Hematopoietic multipotent progenitor cell treated with erythropoietin and hydrocortisone succinate and interleukin-3 and kit ligand, for 4 days (in vitro differentiated cells): ENCODE measurements at places on chromosomes 2 and 18.

- DNase-seq: peak; percentile 16
These were observed 403.3 kb downstream of the TXNL1 start for GRCh38 chr18:56235071-56235470.

- DNase-seq: no peak
These were observed 87.5 kb upstream of the SLC35G4 start for GRCh38 chr18:11521853-11522252.

- DNase-seq: no peak
These were observed 24.8 kb downstream of the BMPR2 start for GRCh38 chr2:202400941-202401340.

DNA sequence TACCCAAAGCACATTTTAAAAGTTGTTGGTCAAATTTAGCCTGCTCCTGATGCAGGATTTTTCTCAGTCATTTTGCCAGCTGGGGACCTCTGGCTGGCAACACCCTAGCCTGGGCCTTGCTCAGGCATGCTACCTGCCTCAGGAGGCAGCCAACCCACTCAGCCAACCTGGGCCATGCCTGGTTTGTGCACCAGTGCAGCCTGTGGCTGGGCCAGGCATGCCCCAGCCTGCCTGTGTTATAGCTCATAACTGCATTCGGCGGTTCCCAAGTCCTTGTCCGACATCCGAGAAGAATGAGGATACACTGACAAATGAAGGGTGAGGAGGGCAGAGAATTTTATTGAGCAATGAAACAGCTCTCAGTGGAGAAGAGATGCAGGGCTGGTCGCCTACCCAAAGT is 608.0 kb downstream of the SUCLG1 start:
- no peak for DNase-seq

- DNase-seq: peak; percentile 84
These were observed 29.3 kb downstream of the SERPINE2 start for GRCh38 chr2:224009605-224010315.

- DNase-seq: no peak
These were observed 201.8 kb downstream of the EPHA4 start for GRCh38 chr2:221370076-221370856.

DNA sequence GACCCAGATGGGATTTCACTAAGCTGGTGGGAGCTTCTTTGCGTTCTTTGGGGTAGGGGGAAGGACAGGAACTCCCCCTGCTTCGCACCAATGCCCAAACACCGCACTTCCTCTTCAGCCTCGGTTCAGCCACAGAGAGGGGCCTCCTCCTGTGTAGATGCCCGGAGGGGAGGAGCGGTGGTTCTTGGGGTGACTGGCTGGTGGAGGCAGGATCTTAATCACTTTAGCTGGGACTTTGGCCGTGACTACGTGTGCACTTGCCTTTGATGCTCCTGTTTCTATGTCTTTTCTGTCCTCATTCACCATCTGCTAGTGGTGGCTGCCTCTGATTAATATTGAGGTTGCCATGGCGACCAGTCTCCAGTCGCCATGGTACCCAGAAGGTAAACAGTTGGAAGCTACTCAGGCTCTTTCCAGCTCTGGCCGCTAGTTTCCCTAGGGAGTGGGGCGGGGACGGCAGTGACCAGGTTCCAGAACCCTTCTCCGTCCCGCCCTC is 1.9 kb downstream of the CNGA3 start:
- DNase-seq: peak; percentile 11

DNA sequence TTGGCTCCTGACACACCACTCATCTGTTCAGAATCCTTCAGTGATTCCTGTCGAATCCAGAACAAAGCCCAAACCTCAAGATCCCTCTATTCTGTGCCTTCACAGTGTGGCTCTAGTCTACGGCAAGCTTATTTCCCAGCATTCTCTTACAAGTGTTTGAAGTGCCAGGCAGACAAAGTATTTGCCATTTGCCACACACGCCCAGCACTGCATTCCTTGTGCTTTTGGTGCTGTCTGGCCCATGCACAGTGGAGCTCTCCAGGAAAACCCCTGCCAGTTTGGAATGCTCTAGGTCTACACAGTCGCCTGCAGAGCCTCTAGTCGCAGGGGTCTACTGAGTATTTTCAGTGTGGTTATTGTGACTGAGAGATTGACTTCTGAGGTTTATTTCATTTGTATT is 258.6 kb upstream of the RAB12 start:
- DNase-seq: no peak

GRCh38 chr2:99597616-99598015 is 107.8 kb upstream of the REV1 start:
- no peak for DNase-seq

DNA sequence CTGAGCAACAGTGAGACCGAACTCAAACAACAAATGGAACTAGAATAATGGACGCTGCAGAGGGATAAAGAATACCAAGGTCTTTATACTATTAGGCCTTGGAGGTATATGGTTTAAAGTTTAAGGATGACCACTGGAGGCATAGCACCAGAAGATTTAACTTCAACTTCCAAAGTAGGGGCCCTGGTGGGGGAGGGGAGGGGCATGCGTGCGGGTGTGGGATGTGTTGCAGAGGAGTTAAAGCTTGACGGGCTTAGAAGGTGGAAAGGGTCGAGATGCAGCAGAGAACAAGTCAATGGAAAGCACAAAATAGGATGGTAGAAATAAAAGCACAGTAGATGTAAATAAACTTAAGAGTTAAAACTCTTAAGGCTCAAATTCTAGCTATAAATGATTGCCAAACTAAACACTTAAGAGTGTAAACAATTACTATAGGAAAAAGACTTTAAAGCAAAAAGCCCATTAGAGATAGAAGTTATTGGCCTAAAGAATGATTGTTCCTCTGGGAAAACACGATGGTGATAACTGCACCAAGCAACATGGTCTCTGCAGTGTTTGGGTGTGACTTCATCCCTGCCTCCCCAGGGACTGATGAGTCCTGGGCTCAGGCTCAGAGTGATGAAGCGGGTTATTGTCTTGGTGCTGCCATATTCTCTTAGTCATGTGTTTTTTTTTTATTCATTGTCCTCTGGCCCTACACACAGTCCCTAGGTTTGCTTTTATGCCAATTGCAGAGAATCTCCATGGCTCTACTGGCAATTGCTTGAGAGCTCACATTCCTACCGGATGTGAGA is 13.0 kb downstream of the RRM2 start:
- no peak for DNase-seq

DNA sequence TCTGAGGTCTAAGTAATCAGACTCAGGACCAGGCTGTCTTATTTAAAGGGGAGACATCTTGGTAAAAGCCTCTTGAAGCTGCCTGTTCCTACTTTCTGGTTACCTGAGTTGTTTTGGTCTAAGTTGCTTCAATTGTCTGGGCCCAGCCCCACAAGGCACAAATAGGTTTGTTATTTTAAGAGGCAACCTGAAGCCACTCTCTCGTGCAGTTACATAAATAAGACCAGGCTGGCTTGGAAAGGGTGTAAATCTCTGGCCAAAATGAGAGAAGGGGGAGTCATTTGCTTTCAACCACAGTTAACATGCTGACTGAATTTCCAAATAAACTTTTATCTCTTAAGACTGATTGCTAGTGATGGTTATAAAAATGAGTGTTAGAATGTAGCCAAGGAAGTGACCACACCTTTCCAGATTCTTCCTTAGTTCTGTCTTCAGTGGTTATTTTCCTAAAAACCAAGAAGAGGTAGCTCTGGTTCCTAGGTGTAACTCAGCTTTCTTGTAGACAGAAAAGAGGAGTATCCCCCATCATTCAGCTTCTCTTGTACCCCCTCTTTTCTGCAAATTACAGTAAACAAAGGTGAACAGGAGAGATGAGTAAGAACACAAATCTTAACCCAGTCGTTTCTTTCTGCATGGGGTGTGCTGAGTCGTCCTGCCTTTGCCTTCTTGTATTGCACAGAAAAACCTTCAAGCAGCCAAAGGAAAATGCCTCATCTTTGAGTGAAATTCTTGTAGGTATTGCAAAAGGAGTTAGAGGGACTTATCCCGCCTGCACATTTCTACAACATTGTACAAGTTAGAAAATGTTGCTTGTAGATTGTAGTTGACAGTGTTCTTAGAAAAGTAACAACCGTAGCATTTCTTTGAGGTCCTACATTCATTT is 161.5 kb upstream of the NT5C1B start:
- DNase-seq: no peak

DNA sequence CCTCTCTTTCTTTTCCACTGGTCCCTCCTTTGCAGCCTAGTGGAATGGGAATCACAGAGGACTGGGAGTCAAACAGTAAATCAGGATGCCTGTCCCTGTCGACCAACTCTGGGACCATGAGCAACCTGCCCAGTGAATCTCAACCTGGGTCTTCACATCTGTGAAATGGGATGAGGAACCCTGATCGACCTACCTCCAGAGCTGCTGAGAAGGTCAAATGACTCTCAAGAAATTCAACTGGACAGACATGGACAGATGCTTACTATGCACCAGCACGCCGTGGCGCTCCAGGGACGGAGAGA is 73.3 kb upstream of the TAF1B start:
- DNase-seq: no peak

GRCh38 chr2:181054256-181054655 is 73.9 kb downstream of the UBE2E3 start:
- DNase-seq: no peak

GRCh38 chr2:227022608-227023007 is 141.4 kb downstream of the COL4A4 start:
- no peak for DNase-seq

GRCh38 chr2:144414324-144414845 is 105.5 kb downstream of the ZEB2 start:
- peak; percentile 58 for DNase-seq

GRCh38 chr2:70683455-70683854 is 84.5 kb downstream of the ADD2 start:
- DNase-seq: no peak

GRCh38 chr2:17877811-17878280 is 621 bp upstream of the KCNS3 start:
- peak; percentile 60 for DNase-seq

DNA sequence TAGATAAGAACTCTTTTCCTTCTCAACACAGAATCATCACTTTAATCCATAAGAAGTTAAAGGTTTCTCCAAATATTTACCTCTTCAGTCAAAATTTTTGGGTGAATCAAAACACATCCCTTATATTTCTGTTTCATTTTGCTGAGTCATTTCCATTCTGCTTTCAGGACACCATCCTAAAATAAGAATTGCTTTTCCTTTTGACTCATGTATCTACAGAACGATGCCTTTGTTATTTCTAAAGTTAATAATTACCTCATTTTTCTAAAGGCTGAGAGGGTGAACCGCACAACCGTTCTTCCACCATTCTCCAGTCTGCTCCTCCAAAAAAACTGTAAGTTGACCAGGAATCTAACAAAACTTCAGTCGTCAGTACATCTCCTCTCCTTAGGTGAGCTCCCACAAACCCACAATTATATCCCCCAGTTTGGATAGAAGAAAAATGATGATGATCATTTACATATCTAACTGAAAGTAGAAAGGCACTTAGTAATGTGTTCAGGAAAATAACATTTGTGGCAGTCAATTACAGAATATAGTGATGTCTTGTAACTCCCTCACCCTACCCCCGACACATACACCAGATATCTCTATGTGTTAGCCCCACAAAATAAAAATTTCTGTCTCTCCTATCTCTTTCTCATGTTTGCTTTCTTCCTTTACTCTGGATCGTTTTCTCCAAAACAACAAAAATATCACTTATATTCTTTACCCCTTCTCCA is 162.5 kb downstream of the RAD51AP2 start:
- DNase-seq: no peak

- no peak for DNase-seq
These were observed 1257.0 kb upstream of the GYPC start for GRCh38 chr2:125398738-125399524.

DNA sequence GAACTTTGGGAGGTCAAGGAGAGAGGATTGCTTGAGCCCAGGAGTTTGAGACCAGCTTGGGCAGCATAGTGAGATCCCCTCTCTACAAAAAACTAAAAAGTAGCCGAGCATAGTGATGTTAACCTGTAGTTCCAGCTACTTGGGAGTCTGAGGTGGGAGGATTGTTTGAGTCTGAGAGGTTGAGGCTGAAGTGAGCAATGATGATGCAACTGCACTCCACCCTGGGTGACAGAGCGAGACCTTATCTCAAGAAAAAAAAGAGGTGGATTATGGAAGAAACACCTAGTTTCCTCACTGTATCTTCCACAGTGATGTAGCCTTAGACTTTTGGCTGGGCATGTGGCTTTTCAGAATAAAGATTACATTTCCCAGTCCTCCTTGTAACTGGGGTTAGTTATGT is 237.2 kb upstream of the SPRED2 start:
- DNase-seq: no peak

GRCh38 chr18:64202210-64202836 is 53.4 kb upstream of the LINC00305 start:
- DNase-seq: no peak

GRCh38 chr2:95334916-95335641 is 37.9 kb downstream of the KCNIP3 start:
- DNase-seq: no peak

- DNase-seq: no peak
These were observed 48.7 kb upstream of the MSH2 start for GRCh38 chr2:47354013-47354847.

DNA sequence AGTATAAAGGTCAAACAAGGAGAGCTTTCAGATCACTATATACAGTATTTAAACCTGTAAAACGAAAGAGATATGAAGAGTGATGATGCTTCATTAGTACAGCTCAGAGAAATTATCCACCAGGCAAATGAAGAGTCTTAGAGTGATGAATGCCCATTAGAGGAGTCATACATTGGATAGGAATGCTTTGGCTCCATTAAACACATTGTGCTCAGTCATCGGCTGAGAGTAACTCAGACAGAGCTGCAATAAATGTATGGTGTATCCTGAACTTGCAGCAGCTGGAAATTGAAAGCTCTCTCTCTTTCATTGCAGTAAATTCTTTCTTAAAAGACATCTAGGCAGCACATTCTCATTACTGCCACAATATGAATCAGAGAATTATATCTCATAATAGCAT is 340.8 kb upstream of the SPHKAP start:
- no peak for DNase-seq

GRCh38 chr2:68889021-68889420 is 17.8 kb upstream of the BMP10 start:
- DNase-seq: no peak

DNA sequence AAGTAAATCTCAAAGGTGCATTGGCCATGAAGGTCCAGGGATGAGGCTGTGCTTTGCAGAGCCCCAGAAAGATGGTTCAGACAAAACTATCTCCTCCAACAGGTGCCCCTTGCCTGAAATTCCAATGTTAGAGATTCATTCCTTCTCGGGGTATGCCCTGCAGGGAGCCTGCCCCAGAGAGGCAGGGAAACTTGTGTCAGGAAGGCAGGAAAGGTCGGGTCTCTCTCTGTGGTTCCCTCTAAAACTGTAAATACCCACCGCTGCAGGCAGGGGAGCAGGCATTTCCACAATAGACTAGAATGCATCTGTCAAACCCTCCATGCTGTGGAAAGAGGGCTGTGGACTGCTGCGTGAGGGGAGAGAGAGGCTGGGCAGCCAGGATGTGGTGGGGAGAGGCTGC is 207.8 kb upstream of the SMAD2 start:
- DNase-seq: no peak

- DNase-seq: peak; percentile 75
These were observed 110.2 kb downstream of the MDH1 start for GRCh38 chr2:63698786-63699548.
